Stimulated activated CD4-positive, alpha-beta T cell treated with anti-CD3 and anti-CD28 coated beads, TNF-alpha, amount 100 ng/mL, for 48 hours (primary cell): ENCODE measurements at places on chromosomes 5 and 9.

DNA sequence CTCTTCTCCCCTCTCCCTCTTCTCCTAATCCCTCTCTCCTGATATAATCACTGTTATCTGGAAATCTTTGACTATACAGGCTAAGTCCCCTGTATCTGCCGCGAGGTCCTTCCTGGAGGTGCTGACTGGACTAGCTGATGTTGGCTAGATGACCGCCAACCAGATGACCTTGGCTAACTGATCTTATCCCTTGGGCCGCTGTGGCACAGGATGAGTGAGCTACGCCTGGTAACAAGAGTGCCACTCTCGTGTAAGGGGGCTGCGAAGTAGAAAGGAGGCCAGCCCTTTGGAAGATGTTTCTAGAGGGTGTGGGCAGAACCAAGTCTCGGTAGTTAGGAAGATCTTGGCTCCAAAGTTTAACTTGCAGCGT is 345 bp upstream of the PRRC1 start:
- no peak for DNase-seq

DNA sequence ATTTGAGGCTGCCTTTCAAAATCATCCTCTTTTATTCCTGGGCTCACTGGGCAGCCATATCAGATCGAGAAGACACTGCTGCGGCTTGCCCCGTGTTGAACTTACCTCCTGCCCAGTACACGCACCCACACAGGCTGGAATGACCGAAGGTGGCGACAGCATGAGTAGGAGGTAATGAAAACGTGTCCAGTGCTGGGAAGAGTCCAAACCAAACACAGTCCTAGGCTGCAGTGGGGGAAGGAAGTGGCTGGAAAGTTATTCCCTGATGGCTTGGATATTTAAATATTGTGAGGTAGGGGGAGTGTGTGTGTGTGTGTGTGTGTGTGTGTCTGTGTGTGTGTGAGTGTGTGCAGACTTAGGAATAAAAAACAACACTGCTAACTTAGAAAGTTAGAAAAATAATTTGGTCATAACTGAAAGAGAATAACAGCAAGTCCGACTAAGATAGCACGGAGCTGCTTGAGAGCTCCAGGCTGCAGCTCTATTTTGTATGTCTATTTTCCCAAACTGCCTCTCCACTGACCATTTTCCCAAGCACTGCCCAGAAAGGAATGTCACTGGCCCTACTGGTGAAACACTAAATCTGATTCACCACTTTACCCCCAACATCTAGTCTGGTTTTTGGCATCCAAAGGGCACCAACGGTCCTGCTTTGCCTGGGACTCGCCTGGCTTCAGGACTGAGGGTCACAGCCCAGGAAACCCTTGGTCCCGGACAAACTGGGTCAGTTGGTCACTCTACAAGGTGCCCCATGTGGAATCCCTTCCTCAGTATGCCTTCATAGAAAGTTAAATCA is 41.2 kb downstream of the ANKH start:
- DNase-seq, result no peak

- DNase-seq, result no peak
Observed at GRCh38 chr5:158126442-158127405, 267.8 kb upstream of the CLINT1 start.

DNA sequence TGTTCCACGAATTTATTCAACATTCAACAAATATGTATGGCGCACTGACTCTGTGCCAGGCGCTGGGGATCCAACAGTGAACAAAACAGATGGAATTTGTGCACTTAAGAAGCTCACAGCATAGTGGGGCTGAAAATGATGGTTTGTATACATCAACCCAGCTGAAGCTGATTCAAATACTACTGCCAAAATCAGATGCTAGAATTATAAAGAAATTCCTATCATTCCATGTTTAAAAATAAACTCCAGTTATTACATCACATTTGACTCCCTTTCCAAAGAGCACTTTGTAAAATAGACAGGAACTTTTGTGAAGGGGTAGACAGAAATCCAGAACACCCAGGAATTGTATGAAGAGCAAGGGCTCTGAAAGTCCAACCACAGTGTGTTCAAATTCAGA is 54.1 kb downstream of the ZNF608 start:
- DNase-seq, result no peak

DNA sequence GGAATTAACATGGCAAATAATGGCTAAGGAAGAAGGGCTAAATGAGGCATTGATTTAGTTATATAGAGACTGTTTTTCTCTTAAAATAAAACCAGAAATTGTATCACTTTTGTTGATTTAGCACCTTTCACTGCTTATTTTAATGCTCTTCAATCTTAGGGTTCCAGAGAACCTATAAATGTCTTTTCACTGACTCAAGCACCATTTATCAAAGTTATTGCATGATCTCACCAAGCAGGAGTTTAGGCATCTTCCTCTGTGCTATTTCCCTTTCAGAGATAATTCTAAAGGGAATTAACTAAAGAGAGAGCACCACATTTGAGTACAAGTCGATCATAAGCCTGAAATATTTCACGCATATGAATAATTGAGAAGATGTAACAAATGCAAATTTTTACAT is 357.1 kb downstream of the CDH18 start:
- no peak for DNase-seq

GRCh38 chr9:120431268-120431667 is 148.7 kb downstream of the CDK5RAP2 start:
- DNase-seq, result no peak

DNA sequence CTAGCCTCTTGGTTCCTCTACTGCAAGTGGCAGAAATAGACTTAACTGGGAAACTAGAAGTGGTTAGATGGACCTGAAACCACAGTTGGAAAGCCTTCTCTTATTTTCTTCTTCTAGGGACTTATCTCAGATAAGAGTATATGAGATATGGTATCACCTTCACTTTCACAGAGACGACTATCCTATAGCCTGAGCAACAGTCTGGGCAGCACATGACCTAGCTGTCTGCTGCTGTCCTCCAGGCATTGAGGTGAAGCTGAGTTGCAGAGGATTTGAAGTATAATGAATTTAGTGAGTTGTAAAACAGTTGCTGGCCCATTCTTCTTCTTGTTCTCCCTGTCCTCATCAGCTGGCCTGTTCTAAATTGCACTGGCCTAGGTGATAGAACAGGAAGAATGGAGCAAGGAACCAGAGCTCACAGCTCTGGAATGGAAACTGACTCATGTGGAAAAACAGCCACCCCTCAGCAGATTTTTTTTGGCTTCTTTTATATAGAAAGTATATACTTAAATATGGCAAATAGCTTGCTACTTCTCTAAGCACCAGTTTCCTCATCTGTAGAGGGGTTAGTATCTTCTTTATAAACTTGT is 27.8 kb downstream of the RECK start:
- DNase-seq, result no peak

- DNase-seq, result no peak
Observed at GRCh38 chr9:34963552-34963951, 5.5 kb downstream of the PHF24 start.

DNA sequence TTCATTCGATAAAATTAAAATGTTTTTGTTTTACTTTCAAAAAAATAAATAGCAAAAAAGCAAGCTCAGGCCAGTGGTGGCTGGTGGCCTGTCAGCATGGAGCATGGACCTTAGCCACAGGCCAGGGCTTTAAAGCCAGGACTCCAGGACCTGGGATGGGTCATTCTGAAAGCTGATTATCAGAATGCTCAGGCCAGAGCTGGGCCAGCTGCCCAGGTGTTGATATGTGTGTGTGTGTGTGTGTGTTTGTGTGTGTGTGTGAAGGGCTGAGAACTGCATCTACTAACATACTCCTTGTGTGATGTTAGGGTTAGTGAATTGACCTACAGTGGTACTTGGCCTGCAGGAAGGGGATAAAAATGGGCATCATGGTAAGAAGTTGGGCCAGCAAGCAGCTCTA is 21.5 kb downstream of the PALM2AKAP2 start:
- no peak for DNase-seq

DNA sequence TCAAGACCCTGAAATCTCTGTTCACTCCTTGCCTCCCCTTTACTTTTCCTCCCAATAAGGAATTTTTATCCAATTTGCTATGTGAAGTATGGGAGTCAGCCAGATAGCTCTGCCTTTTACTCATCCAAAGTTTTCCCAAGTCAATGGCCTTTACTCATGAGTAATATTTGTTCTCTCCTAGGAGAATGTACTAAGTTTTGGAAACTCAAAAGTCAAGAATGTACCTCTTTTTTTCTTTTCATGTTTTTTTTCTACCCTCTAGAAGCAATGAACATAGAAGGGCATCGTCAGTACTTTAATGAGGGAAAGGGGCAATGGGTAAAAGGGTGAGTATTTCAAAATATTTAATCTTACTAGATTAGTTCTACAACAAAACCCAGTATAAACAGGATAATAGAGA is 140.2 kb upstream of the SGCD start:
- DNase-seq, result no peak

- no peak for DNase-seq
Observed at GRCh38 chr5:97085459-97086181, 56.8 kb downstream of the LIX1 start.

DNA sequence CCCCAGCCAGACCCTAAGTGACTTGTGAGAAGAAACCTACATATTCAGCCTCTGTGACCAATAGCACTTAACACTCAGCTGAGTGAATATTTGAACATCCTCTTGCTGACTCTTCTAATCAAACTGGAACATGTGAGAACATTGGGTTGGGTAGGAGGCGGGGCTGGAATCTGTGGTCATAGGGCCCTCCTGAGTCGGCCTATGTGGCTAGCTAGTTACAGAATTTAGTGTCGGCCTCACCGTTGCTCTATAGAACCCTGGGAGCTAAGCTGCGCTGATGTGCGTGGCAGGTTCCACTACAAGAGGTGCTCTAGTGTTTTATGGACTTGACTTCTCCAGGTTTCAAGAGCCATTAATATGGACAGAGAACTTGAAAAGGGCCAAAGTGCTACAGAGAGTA is 138.8 kb downstream of the DROSHA start:
- no peak for DNase-seq

DNA sequence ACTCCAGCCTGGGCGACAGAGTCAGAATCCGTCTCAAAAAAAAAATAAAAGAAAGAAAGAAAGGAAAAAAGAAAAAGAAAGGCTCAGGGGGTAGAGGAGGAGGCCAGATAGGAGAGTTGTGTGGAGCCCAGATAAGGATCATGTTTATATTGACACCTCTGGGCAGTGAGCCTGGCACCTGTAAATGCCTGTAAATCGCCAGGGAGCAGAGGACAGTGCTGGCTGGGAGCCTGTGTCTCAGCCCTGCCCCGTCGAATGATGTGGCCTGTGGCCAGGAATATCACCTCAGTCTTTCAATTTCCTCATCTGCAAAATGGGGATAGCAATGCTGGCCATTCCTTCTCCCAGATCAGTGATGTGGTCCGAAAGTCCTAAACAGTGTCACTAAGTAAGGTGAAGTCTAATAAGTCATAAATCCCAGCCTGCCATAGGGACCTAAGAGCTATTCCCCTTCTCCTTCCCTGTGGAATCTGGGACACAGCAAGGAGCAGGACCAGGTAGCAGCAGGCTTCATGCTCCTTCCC is 10.3 kb upstream of the ABO start:
- no peak for DNase-seq

- DNase-seq, result no peak
Observed at GRCh38 chr9:109745335-109746283, 34.4 kb upstream of the PALM2AKAP2 start.

GRCh38 chr5:124741711-124742496 is 4.5 kb downstream of the ZNF608 start:
- DNase-seq, result no peak

- DNase-seq, result no peak
Observed at GRCh38 chr9:135526730-135527571, 5.7 kb downstream of the LCN1 start.

DNA sequence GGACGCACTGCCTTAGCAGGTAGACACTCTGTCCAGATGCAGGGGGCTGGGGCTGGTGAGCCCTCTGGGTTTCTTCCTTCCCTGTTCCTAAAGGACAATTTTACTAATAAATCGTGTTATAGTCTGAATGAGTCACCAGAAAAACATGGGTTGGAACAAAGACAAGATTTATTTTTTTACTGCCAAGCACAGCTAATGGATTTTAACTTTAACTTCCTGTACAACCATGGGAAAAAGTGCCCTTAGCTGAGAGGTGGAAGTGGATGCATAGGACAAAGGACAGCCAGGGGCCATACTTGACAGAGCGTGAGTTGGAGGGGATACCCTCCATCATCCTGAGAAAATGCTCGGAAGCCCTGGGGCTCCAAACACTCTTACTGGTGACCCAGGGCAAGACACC is 300.7 kb downstream of the MSX2 start:
- DNase-seq, result no peak

DNA sequence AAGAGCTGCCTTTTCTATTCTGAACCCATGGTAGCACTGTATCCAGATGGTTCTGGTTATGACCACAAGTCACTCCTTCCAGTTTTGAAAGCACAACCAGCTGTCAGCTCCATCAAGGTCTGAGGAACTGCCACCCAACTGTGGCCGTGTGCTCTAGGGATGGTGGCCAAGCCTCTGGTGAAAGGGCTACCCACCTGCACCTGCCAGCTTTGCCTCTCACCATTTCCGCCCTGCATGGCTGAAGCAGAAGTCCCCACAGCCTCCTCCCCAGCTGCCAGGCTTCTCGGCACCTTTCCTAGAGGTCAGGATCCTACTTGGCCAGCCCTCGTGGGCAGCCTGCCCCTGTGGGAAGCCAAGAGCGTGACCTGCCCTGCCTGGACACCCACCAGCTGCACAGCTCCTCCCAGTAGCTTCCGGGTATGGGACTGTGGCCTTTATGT is 16.8 kb downstream of the SEMA5A start:
- no peak for DNase-seq

GRCh38 chr5:170426786-170427185 is 37.6 kb upstream of the KCNMB1 start:
- no peak for DNase-seq
